ENCODE measurements at places on chromosomes 13 and 19.

DNA sequence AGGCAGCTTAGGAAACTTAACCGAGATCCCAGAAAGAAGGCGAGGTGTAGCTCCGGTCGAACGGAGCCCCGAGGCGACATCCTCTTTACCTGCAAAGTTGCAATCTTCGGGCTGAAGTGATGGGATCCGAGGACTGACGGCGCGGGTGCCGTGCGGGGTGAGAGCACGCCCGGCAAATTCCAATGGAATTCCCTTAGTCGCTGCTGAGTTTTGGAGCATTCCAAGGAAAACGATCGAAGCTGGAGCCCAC lies 141 bp downstream of the TRPC4 start:
- DNase-seq = no peak

DNA sequence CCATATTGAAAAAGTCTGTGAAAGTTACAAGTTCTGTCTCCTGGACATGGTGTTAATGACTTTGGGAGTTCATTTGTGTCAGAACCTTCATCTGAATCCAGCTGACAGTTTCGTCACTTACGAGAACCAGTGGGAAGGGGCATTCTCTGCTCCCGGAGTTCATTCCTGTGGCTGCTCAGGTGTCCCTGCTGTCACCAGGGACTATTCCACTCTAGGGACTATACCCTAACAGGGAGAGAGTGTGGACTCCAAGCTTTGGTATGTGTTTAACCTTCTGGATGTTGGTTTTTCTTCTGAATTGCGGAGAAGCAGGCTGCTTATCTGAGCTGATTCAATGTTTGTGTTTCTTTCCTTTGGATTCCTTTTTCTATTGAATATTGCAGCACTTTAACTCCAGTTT lies 12.4 kb upstream of the ZNF709 start:
- DNase-seq = no peak

- DNase-seq = no peak
These were observed 13.6 kb downstream of the KLF5 start for GRCh38 chr13:73072239-73072900.

GRCh38 chr19:17739121-17739875 lies 12.0 kb upstream of the FCHO1 start:
- DNase-seq = no peak

DNA sequence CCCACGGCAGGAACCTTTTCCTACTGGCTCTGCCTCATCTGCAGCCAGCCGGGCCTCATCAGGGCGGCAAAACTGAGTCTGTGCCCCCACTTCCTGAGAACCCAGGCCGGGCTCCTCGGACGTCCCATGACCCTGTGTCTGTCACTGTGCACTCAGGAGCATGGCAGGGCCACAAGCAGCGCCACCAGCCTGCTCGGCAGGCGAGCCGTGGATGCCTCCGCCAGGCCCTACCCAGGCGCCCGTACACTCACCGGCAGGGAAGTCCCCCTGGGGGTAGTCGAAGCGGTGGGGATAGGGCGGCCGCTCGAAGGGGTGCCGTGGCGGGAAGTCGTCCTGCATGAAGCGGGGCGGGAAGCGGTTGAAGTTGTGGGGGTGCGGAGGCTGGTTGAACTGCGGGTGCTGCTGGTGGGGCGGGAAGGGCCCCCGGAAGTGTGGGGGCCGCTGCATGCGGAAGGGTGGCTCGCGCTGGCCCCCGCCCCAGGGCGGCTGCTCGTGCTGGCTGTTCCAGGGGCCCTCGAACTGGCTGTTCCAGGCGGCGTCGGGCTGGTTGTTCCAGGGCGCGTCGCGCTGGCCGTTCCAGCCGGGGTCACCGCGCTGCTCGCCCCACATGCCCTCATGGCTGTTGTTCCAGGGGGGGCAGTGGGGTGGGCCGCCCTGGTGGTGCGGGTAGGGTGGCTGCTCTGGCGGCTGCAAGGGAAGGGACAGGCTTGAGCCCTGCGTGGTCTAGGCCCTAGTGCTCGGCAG lies 17.1 kb downstream of the CHERP start:
- DNase-seq = no peak

- no peak for DNase-seq
These were observed 54.1 kb upstream of the ADGRE1 start for GRCh38 chr19:6833166-6833790.

- DNase-seq = no peak
These were observed 2.3 kb upstream of the DOCK6 start for GRCh38 chr19:11264452-11265176.

DNA sequence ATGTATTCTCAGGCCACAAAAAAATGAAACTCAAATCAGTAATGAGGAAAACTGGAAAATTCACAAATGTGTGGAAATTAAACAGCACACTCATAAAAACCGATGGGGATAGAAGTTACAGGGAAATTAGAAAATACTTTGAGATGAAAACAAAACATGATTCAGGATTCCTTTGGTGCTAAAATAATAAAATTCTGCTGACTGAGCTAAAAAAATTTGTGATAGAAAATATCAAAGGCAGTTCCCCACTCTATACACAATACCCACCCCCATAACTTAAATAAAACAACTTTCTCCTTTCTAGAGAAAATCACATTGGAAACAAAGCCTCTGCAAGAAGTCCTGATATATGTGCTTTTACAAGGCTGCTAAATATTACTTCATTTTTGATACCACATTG lies 1.6 kb upstream of the ZNF233 start:
- no peak for DNase-seq

- no peak for DNase-seq
These were observed 342.0 kb downstream of the RFC3 start for GRCh38 chr13:34159946-34160345.

- DNase-seq = no peak
These were observed 3.8 kb downstream of the RFXAP start for GRCh38 chr13:36822785-36823184.

DNA sequence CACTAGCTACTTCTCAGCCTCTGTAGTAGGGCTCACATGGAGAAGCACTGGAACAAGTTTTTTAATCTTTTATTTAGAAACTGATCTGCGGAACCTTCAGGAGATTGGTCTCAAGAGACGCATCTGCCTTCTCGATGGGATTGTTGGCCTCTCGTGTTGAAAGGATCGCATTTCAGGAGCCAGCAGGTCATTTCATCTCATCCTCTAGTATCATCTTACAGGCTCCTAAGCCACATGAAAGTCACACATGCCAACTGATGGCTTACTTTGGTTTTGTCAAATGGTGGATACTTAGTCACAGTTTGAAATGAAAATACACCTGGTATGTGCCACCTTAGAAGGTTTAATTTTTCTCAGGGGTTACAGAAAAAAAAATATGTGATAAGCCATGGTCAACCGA lies 1703.6 kb downstream of the EFNB2 start:
- no peak for DNase-seq

DNA sequence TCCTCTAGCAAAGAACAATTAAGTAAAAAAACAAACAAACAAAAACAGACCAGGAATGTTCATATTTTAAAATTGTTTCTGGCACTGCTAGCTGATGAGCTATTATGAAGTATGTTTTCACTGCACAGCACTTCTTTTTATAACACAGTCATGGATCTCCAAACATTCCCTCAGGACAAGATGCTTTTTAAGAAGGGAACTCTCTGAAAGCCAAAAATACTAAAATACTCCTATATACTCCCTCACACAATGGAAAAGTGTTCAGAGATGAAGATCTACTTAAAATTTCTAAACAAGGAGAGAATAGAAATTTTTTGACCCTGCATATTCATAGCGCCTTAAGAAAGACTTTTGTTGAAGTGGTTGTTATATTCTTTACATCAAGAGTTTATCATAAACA lies 926.8 kb downstream of the DIAPH3 start:
- no peak for DNase-seq

- no peak for DNase-seq
These were observed 50.5 kb upstream of the ZNF429 start for GRCh38 chr19:21454901-21455300.

- no peak for DNase-seq
These were observed 79.7 kb downstream of the TNFSF11 start for GRCh38 chr13:42653679-42654078.

- no peak for DNase-seq
These were observed 22.0 kb downstream of the SLC5A5 start for GRCh38 chr19:17893766-17894165.
